Fibroblast of skin of left quadriceps (primary cell): ENCODE measurements at places on chromosomes 5 and 9.

GRCh38 chr9:131126059-131126426 is 657 bp downstream of the NUP214 start:
- no peak for DNase-seq

GRCh38 chr9:93599571-93600403 is 23.4 kb downstream of the PHF2 start:
- DNase-seq: no peak

DNA sequence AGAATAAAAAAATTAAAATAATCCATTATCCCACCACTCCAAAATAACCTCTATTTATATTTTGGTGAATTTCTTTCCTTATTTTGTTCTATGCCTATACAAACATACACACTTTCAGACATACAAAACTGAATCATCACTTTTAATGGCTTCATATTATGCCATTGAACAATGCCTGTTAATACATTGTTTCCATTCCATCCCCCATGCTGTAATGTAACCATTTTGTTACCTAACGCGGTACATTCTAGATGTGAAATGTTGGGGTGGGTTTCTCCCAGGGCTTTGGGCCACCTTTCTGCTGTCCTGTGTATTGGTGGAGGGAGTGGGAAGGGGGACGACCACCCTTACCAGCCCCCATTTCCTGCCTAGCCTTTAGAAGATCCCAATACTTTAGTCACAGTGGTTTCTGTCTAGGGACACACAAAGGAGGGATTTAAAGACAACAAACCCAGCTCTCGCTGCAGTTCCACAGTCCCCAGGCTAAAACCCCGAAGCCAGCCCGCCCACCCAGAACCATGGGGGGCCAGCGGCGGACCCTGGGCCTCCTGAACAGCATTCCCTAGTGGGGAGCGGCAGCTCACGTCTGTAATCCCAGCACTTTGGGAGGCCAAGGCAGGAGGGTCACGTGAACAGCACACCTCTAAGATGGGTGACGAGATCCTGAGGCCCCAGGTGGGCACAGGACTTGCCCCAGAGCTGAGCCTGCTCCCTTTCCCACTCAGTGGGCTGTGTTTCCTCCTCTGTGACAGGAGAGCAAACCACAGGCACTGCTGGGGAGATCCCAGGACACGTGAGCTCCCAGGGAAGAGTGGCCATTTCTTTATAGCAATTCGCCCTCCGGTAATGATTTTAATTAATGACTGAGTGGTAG is 56.9 kb upstream of the STXBP1 start:
- DNase-seq: no peak

DNA sequence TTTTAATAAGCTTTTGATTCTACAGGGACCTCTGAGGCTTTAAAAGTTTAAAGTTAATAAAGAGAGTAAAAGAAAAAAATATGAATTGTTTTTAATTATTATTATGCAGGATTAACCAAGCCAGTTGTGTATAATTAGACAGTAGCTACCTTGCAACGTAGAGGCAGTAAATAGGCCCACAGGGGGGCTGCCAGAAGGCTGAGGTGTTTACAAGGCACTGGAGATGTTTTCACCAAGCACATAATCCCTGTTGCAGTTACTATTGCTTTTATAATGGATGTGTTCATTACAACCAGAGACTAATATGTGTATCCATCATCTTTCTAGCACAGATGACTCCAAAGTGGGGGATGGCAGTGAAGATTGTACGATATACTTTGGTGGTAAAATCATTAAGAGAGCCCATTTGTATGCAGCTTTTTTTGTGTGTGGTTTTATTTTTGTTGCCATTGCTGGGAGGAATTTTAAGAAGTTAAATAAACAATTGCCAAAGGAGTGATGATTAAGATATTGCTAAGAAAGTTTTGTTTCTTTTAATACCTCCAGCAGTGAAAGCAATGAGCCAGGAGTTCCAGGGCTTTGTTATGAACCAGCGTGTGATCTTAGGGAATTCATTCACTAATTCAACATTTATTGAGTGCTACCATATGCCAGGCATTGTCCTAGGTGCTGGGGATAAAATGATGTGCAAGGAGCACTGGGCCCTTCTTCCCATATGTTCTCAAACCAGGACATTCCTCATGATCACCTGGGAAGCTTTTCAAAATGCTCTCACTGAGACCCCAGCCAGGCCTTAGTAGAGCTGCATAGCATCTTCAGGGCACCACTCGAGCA is 138.7 kb upstream of the EFNA5 start:
- peak; percentile 20 for DNase-seq

- DNase-seq: no peak
These were observed 117.2 kb downstream of the CAAP1 start for GRCh38 chr9:26775391-26775790.

DNA sequence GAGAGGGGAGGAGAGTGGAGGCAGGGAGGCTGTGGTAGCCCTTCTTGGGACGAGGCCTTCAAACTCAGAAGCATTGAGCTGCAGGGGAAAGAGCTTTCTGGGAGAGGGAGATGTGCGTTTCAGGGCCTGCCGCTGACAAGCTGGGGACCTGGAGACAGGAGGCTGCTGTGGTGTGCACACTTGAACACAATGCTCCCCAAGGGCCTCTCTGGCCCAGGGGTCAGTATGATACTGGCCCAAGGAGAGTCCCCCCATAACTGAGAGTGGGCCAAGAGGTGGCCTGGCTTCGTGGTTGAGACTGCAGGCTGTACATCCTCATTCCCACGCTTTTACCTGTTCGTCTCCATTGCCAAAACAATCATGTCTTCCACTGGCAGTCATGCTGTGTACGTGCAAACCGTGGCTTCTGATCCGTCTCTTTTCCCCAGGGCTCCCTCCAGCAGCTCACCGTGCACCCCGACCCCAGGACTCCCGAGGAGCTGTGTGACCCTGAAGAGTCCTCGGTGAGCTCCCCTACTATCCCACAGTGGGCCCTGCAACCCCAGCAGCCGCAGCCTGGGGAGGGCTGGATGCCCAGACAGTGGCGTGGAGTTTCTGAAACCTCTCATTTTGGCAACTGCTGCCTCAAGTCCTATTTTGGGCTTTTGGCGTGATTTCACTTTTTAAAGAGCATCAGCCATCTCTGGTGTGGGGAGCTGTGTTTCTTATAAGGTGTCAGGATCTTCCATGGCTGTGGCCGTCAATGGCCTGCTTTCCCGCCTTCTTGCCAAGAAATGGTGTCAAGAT is 43.4 kb downstream of the COL15A1 start:
- no peak for DNase-seq

- DNase-seq: peak; percentile 75
These were observed 316.2 kb downstream of the ARL15 start for GRCh38 chr5:53994148-53994547.

GRCh38 chr5:57594436-57594835 is 111.8 kb upstream of the ACTBL2 start:
- DNase-seq: no peak

- no peak for DNase-seq
These were observed 1.6 kb downstream of the SPACA9 start for GRCh38 chr9:132880324-132880661.

DNA sequence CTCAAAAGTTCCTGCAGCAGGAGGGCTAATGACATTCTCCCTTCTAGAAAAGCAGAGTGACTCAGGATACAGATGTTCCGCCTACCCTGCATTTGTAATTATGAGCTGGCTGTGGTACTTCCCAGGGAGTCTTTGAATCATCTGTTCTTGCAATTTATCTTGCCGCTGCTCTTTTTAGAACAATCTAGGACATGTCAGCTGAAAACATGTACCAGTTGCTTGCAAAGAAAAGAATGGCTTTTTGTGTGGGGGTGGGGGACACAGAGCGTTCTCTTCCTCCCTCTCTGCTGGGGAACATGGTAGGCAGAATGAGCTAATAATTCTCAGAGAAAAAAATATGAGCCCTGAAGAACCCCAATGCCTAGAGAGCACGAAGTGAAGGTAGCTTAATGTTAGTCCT is 51.7 kb upstream of the TUT7 start:
- peak; percentile 64 for DNase-seq

DNA sequence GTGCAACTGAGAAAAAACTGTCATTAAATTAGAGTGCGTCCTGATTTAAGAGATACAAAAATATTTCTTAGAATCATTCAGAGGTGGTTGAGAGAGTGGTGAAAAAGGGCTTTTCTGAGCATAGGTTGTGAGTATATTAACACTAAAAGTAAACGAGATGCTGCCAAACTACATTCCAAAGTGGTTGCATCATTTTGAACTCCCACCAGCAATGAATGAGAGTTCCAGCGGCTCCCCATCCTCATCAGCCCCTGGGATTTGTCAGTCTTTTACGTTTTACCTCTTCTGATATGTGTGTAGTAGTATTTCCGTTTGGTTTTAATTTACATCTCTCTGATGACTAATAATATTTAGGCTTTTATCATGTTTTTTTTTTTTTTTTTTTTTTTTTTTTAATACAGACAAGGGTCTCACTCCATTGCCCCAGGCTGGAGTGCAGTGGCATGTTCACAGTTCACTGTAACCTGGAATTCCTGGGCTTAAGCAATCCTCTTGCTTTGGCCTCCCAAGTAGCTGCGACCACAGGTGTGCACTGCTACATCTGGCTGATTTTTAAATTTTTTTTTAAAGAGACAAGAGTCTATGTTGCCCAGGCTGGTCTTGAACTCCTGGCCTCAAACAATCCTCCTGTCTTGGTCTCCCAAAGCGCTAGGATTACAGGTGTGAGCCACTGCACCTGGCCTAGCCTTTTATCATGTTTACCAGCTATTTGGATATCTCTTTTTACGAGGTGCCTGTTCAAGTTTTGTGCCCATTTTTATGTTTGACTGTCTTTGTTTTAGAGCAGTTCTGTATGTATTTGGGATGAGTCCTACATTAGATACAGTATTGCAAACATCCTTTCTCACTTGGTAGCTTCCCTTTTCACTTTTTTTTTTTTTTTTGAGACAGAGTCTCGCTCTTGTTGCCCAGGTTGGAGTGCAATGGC is 17.0 kb downstream of the PRRT1B start:
- peak; percentile 3 for DNase-seq
